ENCODE measurements at places on chromosomes 1 and 21.

DNA sequence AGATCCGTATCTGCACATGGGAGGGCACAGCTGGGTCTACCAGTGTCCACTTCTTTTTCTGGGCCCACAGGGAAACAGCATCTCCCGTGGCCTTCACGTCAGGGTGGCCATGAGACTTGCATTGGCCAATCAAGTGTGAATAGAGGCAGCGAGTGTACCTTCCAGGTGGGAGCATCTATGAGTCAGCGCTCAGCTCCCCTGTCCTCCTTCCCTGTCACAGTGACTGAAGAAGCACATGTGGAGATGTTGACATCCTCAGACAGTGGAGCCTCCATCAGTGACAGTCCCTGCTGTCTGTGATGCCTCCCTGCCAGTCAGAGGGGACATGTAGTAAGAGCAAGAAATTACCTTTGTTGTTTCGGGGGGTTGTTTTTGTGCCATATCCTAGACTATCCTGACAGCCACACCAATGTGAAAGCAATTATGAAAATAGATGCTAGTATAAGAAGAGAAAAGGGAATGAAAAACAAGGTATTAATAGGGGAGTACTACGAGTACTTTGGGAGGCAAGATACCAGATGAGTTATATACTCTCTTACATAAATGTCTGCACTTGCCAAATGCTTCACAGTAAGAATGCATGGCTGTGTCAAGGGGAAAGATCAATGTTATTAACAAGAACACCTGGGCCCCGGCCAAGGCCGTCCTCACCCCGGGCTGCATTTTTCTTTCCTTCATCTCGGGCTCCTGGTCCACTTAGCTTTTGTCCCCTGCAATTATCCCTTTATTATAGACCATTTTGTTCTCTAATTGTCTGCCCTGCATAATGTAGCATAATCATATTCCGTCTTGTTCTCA lies 86.0 kb downstream of the MATN1 start:
- DNase-seq = no peak

DNA sequence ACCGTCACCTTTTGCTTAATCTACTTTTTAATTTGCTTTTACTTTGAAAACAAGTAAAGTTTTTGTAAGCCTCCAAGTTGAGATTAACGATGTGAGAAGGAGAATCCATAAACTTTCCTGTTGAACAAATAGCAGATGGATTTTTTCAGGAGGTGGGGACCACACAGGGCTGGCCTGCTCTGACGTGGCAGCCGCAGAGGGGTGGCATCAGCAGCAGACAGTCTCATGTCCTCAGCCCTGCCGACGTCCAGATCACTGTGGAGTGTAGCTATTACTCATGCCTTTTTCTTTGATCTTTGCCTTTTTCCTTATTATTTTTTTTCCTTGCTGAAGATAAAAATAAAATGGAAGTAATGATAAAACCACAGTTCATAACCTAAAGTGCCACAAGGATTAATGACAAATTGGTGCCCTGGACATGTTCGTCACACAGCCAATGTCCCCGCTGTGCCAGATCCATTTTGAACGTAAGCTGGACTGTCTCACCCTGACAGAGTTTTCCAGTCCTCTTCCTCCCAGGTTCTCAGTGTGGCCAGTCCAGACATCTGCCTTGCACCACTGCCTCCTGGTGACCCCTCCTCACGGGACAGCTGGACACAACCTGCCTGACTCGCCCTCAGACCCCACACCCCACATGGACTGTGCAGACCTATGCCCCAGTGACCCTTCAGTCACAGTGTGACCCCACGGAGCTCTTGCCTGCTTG lies 15.4 kb upstream of the ZBTB21 start:
- no peak for DNase-seq

DNA sequence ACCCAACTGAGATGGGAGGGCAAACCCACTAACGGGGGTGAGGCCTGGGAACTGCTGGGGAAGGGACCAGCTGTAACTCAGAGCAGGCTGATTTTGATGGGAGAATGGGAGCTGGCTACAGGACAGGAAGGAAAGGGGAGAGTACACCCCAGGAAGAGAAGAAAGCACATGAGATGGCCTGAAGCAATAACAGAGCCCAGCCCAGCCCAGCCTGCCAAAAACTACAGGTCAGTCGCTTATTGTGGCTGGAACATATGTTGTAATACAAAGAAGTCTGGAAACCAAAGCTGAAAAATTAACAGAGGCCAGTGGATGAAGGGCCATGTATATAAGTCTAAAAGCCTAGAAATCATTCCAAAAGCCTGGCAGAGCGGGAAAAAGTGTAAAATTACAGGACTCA lies 1.6 kb downstream of the ITLN2 start:
- no peak for DNase-seq

- DNase-seq = no peak
Measured at GRCh38 chr1:28428990-28429520, 59.5 kb downstream of the PHACTR4 start.

- no peak for DNase-seq
Measured at GRCh38 chr1:168572633-168573032, 3.8 kb upstream of the XCL1 start.

- DNase-seq = peak; percentile 58
Measured at GRCh38 chr1:160863061-160863773, 530 bp upstream of the CD244 start.

GRCh38 chr1:67761091-67761490 lies 72.2 kb downstream of the GNG12 start:
- no peak for DNase-seq

DNA sequence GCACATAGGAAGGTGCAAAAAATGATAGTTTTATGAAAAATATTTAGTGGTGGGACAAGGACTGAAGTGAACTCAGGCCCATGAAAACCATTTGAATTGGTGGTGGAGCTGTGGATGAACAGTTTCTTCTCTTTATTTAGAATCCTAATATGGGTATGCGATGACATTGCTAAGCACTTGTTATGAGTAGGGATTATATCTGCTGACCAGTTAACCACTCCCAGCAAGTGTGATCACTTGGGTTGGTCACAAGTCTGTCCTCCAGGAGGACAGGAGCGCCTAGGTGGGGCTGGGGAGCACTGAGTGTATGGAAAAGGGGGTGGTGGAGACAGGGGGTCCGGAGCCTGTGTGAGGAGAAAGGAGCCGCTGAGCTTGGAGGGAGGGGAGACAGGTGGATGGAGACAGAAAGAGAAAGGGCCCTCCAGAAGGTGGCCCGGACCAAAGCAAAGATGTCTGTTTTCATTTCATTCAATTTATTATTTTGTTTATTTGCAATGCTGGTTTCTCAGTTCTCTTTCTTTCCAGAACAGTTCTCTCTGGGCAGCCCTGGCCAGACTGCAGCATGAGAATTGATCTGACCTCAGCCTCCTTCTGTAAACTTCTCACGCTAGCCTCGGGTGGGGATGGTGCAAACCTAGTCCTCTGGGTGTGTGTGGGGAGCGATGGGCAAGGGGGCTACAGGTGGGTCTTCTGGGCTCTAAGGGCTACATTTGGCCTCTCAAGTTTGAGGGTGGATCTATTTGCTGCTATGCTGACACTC lies 9.9 kb upstream of the ZSCAN20 start:
- peak; percentile 22 for DNase-seq

- no peak for DNase-seq
Measured at GRCh38 chr1:2270260-2271100, 42.4 kb downstream of the SKI start.

DNA sequence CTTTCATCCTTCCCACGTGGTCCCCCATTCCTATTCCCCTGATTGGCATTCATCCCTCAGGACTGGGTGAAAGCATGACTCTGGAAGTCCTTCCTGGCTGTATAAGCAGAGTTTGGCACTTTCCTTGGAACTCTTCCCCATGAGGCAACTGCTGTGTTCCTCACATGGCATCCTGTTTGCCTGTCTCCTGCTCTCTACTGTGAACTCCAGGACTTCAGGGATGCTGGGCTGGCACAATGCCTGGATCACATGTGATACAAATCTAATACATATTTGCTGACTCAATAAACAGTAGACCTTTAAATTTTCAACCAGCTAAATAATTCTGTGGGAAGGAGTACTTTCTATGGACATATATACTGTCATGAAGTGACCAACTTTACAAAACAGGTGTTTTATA lies 46.8 kb upstream of the EDEM3 start:
- no peak for DNase-seq
